Stimulated activated naive B cell treated with anti-CD40 and anti-IgM and Interleukin-4, amounts not matched to agents 10 μg/mL and 1 μg/mL and 100 μg/mL, for 72 hours (primary cell): ENCODE measurements at places on chromosomes 7 and 10.

DNA sequence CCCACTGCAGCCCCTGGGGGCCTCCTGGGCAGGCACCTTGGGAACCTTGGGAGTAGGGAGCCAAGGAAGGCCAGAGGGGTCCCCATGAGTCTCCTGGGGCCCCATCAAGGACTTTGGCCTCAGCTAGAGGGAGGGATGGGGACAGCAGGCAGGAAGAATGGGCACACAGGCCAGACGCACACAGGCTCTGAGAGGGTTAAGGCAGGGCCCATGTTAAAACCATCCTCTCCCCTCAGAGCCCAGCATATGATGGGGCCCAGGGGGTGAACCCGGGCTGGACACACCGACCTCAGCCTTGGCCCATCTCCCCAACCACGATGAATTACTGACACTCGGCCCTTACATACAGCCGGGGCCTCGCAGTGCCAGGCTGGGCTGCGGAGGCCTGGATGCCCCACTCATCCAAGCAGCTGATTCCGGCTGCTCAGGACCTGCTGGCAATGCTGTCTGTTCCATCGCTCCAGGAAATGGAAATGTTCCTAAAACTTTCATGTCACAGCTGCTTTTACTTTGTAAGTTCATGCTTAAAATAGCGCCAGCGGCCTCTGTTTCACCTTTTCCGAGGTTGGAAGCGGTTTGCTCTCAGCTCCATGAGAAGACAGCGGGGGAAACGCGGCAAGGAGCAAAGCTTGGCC, 17.3 kb upstream of the INPP5A start:
- H3K4me3 ChIP-seq: no peak overlapping the region
- DNase-seq: no peak
- H3K27me3 ChIP-seq: no peaks in the 10 kb centered on the region
- H3K36me3 ChIP-seq: no peaks in the 10 kb centered on the region
- H3K4me1 ChIP-seq: peaks cover 4% of the 10 kb centered on the region

DNA sequence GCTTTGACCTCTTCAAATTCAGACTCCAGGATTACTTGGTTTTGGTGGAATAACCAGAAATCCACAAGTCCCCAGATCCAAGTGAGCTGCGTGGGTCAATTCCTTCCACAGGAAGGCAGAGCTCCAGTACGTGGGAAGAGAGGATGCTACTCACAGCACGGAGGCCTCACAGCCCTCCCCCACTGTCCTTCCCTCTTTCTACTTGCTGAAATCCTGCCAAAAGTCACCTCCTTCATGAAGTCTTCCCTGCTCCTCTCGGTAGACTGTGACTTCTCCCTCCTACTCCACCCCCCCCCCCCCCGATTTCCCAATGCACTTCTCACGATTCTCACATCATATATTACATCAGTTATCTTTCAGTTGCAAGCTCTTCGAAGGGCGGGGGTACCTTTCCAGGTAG, 12.3 kb downstream of the CAMK2G start:
- H3K4me3 ChIP-seq: no peak overlapping the region
- peaks cover 18% of the 10 kb centered on the region for H3K36me3 ChIP-seq
- no peak for DNase-seq
- H3K27ac ChIP-seq: no peak overlapping the region

GRCh38 chr7:77450054-77450453, 33.9 kb upstream of the GSAP start:
- no peak overlapping the region for H3K4me3 ChIP-seq
- no peaks in the 10 kb centered on the region for H3K4me1 ChIP-seq
- DNase-seq: no peak
- H3K27me3 ChIP-seq: no peaks in the 10 kb centered on the region
- H3K27ac ChIP-seq: no peak overlapping the region

DNA sequence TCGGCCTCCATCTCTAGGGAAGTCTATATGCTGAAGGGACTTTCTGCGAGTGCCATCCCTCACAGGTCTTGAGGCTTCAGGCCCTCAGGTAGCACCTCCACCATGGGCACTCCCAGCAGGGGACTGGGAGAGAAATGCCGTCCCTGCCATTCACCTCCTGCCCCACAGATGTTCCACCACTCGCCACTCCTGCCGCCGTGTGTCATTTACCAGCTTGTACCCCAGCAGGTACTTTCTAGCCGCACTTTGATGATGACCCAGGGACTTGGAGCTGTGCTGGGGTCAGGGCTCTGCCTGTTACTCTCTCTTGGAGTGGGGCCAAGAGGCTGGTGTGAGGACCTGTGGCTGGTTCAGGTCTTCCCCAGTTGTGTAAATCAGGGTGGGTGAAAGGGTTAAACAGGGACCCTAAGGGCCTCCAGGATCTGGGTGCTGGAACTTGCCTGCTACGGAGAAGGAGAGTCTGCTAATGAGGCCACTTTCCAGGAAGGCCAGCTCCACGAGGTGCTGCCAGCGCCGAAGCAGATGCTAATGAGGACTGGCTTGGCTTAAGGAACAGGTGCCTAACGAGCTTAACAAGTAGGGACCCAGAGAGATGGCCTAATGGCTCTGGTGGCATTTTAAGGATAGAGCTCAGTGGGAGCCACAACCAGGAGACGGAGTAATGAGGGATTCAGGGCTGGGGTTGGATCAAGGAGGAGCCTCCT, 32.4 kb downstream of the CRHR2 start:
- peaks cover 11% of the 10 kb centered on the region for H3K36me3 ChIP-seq
- H3K27me3 ChIP-seq: no peaks in the 10 kb centered on the region
- H3K4me1 ChIP-seq: no peaks in the 10 kb centered on the region
- DNase-seq: no peak
- H3K4me3 ChIP-seq: no peak overlapping the region
- no peak overlapping the region for H3K27ac ChIP-seq

DNA sequence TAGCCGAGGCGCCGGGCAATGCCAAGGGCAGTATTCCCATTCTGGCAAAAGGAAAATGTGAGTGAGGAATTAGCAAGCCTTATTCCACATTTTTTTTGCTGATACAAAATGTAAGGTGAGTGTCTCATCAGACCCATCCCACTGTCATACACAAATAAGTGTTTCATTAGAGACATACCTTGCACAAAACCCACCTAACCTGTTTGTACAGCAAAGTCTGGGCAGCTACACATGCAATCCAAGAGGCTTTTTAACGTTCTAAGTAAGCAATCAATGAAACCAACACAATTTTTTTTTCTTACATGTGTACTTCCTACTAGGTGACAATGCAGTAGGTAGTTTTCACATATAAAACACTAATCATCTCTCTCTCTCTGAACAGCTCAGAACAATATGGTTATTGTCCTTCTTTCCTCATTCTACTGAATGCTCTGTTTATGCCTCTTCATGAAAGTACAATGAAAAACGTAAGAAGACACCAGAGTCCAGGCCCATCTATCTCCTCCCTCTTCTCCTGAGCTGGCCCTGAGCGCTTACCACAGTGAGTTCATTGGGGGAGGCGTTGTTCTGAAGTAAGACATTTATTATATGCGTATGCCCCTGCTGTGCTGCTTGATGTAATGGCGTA, 217.2 kb downstream of the ANK3 start:
- H3K27ac ChIP-seq: no peak overlapping the region
- DNase-seq: no peak
- no peak overlapping the region for H3K4me3 ChIP-seq
- no peaks in the 10 kb centered on the region for H3K27me3 ChIP-seq

DNA sequence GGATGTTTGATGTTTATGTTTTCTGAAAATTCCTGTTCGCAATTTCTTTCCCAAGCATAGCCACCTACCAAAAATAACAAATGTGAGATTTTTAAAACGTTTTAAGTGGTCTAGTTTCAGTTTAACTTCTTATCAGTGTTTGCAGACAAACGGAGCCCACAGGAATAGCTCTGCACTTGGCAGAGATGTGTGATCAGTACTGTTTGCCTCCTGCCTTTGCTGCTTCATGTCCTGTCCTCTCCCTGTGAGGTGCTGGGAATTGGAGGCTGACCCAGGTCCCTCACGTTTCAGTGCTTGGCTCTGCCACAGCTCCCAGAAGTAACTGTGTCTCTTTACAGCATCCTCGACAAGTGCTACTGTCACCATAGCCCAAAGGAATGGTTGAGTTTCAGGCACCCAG, 1.2 kb downstream of the UCN3 start:
- DNase-seq: no peak
- no peak overlapping the region for H3K4me3 ChIP-seq
- peaks cover under 1% of the 10 kb centered on the region for H3K4me1 ChIP-seq
- H3K27ac ChIP-seq: no peak overlapping the region
- H3K27me3 ChIP-seq: peaks cover 11% of the 10 kb centered on the region

GRCh38 chr10:16999665-17000451, 129.8 kb downstream of the CUBN start:
- no peak overlapping the region for H3K27ac ChIP-seq
- H3K4me3 ChIP-seq: no peak overlapping the region
- H3K36me3 ChIP-seq: no peaks in the 10 kb centered on the region
- DNase-seq: no peak
- peaks cover 27% of the 10 kb centered on the region for H3K27me3 ChIP-seq

DNA sequence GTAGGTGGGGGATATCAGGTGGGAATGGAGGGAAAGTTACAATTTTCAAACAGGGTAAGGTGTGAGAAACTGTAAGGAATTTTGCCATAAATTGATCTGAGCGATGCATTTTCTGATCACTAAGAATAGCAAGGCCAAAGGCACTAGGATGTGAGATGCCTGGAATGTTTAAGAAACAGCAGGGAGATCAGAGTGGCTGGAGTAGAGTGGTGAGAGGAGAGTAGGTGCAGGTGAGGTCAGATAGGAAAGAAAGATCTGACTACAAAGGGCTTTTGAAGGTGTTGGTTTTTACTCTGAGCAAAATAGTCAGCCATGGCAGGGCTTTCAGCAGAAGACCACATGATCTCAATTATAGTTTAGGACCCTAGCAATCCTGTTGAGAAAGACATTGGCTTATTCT, 55.0 kb downstream of the HDAC9 start:
- H3K27ac ChIP-seq: no peak overlapping the region
- H3K4me1 ChIP-seq: peaks cover 35% of the 10 kb centered on the region
- no peaks in the 10 kb centered on the region for H3K27me3 ChIP-seq
- peaks cover 45% of the 10 kb centered on the region for H3K36me3 ChIP-seq
- H3K4me3 ChIP-seq: no peak overlapping the region
- no peak for DNase-seq

DNA sequence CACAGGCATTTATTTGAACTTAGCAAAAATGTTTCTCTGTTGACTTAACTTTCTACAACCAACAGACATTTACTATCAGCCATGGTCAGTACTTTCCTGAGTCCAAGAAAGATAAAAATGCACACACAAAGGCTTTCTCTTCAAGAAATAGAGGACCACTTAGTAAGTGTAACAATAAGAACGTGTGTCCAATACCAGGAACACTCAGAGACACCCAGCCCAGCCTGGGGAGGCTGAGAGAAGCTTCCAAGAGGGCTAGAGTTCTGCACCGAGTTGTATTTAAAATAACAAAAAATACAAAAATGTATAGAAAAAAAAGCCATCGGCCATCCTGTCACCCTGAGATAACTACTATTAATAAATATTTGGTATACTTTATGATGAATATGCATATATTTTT, 35.8 kb downstream of the VSTM4 start:
- H3K4me3 ChIP-seq: no peak overlapping the region
- DNase-seq: no peak
- H3K27me3 ChIP-seq: peaks cover 25% of the 10 kb centered on the region
- H3K36me3 ChIP-seq: no peaks in the 10 kb centered on the region

- H3K36me3 ChIP-seq: peaks cover 3% of the 10 kb centered on the region
- no peak overlapping the region for H3K4me3 ChIP-seq
- peaks cover 5% of the 10 kb centered on the region for H3K4me1 ChIP-seq
- H3K27ac ChIP-seq: no peak overlapping the region
Measured at GRCh38 chr10:31239961-31240360, 79.1 kb upstream of the ZEB1 start.

DNA sequence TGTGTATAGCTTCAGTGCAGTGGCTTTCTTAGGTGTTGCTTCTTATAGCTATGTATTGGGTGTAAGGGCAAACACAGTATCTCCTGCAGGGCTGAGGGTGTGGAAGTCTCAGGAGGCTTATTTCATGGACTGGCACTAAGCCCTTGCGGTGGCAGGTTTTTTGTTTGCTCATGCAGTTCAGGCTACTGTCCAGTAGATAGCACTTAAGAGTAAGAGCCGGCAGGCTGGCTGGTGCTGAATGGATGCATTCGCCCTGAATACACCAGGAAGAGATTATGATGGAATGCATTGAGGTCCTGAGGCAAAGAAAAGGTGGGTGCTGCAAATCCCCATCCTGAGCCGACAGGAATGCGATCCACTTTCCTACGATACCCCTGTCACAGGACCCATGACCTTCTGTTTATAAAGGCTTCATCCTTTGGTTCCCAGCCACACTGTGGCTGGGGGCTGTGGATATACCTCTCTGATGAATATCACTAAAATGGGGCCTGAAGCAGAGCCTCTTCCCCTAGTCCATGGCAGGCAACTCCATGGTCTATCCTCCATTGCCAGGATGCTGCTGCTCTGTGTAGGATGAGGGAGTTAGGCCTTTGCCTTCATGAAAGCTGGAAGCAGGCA, 44.9 kb downstream of the ANXA8 start:
- no peak for DNase-seq
- no peak overlapping the region for H3K27ac ChIP-seq
- no peaks in the 10 kb centered on the region for H3K4me1 ChIP-seq
- H3K4me3 ChIP-seq: no peak overlapping the region
- peaks cover 9% of the 10 kb centered on the region for H3K27me3 ChIP-seq

- H3K27me3 ChIP-seq: peaks cover 33% of the 10 kb centered on the region
- peak overlapping the region; percentile 41 for H3K4me3 ChIP-seq
- no peaks in the 10 kb centered on the region for H3K36me3 ChIP-seq
Measured at GRCh38 chr7:55019191-55019690, 424 bp downstream of the EGFR start.
